ENCODE measurements at places on chromosomes 11 and 22.

DNA sequence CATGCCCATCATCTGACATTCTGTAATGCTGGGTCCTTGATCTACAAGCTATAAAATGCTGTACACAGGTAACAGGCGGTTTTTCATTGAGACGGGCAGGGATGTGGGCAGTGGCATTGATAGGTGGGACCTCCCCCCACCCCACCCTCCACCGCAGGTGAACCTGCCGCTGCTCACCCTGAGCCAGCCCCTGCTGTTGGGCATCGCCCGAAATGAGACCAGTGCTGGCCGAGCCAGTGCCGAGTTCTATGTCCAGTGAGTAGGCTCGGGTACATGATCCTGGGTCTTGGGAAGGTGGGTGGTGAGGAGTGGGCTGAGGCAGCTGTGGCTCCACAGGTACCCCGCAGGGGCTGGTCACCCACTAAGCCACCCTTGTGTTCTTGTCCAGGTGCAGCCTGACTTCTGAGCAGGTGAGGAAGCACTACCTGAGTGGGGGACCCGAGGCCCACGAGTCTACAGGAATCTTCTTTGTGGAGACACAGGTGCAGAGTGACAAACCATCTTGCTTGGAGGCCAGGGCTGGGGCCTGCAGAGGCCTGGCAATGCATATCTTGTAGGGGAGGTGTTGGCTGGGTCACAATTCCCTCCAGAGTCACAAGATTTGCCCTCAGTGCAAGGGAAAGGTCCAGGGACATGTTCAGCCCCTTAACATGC lies 1.1 kb upstream of the DNAJC4 start:
- no peak for DNase-seq

DNA sequence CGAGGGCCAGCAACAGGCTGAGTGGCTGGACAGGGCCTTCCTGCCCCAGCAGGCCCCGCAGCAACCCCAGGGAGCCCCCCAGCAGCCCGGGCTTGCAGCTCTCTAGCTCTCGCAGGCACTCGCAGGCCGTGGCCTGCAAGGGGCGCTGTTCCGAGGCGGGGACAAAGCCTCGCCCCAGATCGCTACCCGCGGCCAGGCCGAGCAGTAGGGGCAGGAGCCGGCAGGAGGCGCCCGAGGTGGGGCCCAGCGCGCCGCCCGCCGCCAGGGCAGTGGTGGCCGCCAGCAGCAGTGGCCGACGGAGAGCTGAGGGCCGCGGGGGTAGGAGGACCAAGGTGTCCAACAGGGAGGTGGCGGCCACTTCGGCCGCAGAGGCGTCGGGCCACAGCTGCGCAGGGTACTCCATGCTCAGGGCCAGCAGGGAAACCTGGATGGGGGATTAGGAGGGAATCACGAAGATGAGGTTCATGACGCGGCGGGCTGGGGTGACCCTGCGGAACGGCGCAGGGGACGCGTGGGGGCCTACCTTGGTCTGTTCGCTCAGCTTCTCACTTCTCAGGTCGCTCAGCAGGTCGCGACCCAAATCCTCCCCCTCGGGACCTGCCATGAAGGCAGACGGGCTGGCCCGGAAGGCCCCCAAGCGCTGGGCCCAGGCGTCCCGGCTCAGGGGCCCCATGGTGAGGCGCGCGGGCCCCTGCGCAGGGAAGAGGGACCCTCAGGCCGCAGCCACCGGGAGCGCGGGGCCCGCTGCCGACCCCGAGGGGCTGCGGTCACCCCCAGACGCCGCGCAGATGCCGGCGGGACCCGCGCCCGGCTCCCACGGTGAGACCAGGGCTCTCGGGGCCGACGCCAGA lies 632 bp downstream of the AP5B1 start:
- peak; percentile 95 for DNase-seq

- peak; percentile 53 for DNase-seq
These were observed at the start of gene INPPL1 for GRCh38 chr11:72224564-72225410. TSS of gene INPPL1 (plus strand) at chr11:72224767. CDS start at chr11:72224985, 218 bp downstream.

DNA sequence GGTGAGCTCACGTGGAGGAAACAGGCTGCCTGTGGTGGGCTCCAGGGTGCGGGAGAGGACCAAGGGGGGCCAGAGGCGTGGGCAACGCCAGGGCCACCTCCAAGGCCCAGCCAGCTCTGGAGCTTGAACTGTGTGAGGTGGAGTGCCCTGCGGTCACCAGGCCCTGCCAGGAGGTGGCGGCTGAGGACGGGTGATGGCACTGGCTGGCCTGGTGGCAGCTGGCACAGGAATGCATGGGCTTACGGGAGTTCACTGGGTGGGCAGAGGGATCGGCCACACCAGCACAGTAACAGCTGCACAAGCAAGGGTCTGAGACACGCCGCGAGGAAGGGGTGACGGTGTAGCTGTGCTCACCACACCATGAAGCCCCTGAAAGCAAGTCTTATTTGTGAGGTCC lies 15.8 kb downstream of the TOLLIP start:
- peak; percentile 43 for DNase-seq

- DNase-seq: peak; percentile 7
These were observed 2.5 kb downstream of the MPPED2 start for GRCh38 chr11:30583476-30584280.

DNA sequence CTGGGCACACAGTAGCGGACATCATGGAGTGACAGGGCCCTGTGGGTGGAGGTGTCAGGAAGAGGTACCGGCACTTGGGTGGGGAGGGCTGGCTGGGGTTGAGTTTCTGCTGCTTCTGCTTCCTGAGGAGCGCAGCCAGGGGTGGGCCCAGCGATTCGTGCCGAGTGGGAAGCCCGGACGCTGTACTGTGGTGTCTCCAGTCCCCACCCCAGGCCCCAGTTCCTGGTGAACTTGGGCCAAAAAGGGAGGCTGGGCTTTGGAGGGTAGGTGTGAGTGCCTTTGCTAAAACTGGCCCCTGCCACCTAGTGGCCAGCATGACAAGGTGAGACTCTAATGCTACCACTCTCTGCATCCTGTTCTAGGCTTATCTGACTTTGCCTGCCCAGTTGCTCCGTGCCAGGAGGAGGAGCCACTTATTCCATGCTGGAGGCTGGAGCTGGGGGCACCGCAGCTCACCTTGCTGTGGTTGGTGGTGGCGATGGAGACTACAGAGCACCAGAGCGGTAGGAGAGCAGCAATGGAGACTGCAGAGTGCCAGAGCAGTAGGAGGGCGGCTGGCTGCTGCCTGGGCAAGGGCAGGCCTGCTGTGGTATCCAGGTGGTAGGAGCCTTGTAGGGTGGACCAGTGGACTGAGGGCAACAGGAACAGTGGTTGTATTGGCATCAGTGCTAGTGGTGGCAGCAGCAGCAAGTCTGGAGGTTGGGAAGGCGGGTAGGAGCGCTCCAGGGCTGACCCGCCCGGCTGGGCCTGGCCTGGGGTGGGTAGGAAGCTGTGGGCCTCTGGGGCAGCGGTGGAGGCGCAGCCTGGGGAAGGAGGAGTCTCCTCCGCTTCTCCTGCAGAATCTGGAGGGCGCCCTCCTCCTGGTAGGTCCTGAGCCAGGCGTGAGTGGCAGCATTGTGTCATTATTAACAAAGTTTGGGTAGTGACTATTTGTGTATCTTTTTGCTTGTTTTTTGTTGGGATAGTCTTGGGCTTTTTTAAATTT lies 2.2 kb upstream of the RFPL2 start:
- DNase-seq: no peak

- DNase-seq: peak; percentile 41
These were observed 2.4 kb downstream of the VPS37C start for GRCh38 chr11:61158691-61159381.

- DNase-seq: peak; percentile 23
These were observed 851.1 kb upstream of the RAG2 start for GRCh38 chr11:37449146-37449545.

- DNase-seq: peak; percentile 86
These were observed 46.5 kb upstream of the FIBIN start for GRCh38 chr11:26947379-26947844.

DNA sequence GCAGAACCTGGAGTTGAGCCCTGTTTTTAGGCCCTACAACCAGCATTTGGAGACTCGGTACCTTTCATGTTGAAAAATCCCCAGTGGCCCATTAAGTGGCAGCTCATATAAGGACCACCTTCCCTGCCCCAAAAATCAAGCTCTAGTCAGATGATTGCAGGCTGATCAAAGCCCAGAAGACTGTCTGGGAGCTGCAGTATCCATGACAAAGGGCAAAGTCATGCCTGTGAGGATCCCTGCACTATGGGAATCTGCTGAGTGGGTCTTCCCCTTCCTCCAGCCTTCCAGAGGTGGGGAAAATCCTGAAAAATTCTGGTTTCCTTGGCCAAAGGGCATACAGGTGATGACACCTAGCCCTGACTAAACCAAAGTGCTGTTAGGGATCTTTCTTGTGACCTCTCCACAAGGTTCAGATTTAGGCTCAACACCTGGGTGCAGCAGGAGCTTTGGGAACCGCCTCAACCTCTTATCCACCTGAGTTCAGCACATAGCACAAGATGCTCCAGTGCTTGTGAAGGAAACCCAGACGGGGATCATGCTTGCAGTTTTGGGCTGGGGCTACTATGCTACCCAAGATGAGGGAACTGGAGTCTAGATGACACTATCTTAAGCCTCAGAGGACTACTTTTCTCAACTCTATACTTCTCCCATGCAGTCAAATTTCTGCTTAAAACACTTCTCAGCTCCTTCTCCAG lies 1.2 kb upstream of the TRIM3 start:
- no peak for DNase-seq

DNA sequence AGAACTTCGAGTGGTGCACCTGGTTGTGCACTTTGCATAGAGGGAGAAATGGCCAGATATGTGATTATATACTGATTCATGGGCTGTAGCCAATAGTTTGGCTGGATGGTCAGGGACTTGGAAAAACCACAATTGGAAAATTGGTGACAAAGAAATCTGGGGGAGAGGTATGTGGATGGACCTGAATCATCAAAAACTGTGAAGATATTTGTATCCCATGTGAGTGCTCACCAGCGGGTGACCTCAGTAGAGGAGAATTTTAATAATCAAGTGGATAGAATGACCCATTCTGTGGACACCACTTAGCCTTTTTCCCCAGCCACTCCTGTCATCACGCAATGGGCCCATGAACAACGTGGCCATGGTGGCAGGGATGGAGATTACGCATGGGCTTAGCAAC lies 48.0 kb upstream of the NARS2 start:
- DNase-seq: no peak

GRCh38 chr11:15970506-15971214 lies 385.7 kb downstream of the SOX6 start:
- DNase-seq: no peak

GRCh38 chr22:36865346-36865745 lies 4.5 kb downstream of the NCF4 start:
- no peak for DNase-seq

GRCh38 chr11:34537636-34538035 lies 24.0 kb upstream of the ELF5 start:
- DNase-seq: no peak

- peak; percentile 59 for DNase-seq
These were observed 385 bp downstream of the TST start for GRCh38 chr22:37018815-37019308.

DNA sequence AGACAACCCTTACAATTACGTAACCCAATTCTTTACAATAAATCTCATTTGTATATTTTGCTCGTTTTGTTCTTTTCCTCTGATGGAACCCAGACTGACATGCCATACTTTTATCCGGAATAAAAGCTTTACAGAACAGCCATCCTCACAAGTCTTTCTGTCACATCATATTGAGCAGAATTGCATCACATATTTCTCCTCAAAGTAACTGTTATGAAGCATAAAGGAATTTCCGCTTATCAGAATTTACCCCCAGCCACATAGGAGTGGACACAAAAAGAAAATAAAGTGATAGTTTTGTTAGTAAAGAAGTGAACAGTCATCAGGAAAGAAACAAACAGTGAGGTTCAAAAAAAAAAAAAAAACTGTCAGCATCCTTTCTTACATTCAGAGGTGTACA lies 539.5 kb upstream of the LUZP2 start:
- DNase-seq: no peak

- no peak for DNase-seq
These were observed 11.8 kb downstream of the LRP5 start for GRCh38 chr11:68324241-68324640.

DNA sequence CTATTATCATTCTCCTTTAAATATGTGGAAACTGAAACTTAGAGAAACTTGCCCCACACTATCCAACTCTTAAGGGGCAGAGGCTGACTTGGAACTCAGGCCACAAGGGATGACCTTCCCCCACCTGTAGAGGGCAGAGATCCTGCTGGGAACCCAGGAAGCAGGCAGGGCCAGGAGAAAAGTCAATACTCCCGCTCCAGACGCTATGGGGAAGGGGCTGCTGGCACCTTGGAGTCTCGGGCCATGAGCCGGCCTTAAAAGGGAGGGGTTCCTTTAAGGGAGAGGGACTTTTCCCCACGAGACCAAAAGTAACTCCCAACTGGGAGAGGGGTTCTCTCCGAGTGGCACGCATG lies 620 bp upstream of the ANO5 start:
- DNase-seq: peak; percentile 12

DNA sequence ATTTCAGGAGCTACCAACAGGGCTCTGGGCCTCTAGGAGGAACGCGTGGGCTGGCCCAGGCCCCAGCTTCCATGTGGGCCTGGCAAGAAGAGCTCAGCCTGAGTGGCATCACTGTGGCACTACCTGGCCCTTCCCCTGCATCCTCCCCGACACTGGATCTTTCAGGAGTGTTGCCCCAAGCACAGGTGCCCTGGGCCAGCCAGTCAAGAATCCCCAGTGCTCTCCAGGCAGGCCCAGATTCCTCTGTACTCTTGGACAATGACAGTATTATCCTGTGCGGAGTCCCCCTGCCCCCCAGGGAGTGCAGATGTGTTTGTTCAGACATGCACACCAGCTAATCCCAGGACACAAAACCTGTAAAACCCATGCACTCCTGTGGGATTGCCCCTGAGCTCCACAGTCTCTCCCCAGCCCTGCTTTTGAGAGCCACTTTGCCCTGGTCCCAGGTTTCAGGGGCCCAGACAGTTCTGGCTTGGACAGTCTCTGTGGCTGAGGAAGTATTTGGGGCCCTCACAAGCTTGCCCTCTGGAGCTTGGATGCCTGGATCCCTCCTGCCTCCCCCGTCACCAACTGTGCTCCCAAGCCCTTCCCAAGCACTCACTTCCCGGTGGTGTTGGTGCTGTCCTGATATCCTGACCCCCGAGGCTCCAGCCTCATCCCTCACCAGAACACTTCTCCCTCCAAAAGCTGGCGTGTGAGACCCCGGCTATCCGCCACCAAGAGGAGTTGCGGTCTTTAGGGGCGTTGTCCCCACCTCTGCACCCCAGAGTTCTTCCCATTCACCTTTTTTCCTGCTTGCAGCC lies 39.9 kb downstream of the KCNC1 start:
- no peak for DNase-seq

DNA sequence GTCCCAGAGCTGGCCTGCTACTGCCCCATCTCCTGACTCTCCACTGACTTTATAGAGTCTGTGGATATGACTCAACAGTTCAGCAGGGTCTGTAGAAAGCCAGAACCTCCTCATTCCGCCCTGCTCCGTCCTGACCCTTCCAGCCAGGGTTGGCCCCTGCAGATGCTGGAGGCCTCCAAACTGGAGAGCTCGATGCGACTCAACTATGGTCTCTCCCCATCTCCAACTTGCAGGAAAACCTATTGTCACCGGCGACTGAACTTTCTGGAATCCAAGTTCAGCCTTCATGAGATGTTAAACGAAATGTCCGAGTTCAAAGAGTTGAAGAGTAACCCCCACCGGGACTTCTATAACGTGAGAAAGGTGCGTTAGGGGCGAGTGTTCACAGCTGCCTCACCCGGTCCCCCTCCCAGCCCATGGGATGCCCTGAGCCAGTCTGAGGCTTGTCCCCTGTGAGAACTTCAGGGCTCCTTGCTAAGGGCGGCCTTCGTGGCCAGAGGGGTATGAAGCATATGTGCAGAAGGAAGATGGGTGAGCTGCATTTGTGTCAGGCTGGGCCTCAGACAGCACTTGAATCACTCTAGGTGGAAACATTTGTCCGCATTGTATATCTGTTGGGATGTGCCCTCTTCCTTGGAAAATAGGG lies 32.1 kb downstream of the AMPD3 start:
- DNase-seq: no peak
